ENCODE measurements at places on chromosomes 13 and 19.

- no peak for DNase-seq
Observed at GRCh38 chr19:53786744-53787143, 37.4 kb downstream of the NLRP12 start.

- peak; percentile 1 for DNase-seq
Observed at GRCh38 chr13:94345374-94346195, 133.9 kb downstream of the DCT start.

GRCh38 chr19:45200568-45200967, 22.0 kb downstream of the BLOC1S3 start:
- no peak for DNase-seq

GRCh38 chr19:49355909-49356353, 6.3 kb downstream of the TEAD2 start:
- peak; percentile 51 for DNase-seq

DNA sequence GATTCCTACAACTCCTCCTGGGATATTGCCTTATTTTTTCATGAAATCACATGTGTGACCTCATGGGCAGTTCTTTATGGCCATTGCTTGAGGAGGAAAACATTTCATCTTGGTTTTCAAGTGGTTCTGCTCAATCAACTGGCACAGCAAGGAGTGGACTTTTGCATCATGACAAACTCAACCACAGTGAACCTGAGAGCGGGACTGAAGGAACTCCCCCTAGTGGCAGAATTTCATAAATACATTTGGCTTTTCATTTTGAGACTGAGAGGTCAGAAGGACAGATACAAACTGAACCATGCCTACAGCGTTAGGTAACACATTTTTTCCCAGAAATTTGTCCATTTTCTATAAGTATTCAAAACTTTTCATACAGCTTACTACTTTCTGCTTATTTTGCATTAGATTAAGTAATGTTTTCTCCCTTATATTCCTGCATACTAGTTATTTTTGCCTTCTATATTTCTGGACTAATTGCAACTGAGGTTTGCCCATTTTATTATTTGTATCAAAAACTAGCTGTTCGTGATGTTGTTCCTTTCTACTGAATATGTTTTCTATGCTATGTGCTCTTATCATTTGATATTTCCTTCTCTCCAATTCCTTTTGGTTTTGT, 13.4 kb upstream of the SIGLEC12 start:
- DNase-seq: peak; percentile 75

DNA sequence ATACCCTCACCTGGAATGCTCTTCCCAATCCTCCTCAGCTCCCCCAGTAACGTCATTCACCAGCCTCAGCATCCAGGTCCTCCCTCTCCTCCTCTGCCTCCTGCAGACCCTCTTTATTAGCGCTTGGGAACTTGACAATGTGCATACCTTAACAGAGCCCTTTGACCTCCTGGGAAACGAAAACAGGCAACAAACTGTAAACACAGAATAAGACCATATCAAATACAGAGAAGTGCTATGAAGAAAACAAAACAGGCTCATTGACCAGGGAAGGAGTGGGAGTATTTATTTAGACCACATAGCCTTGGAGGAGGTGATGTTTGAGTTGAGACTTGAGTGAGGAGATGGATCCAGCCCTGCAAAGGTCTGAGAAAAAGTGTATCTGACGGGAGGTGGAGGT, 107.9 kb upstream of the SLC7A1 start:
- DNase-seq: no peak

- no peak for DNase-seq
Observed at GRCh38 chr19:35206855-35207254, 21.7 kb downstream of the FAM187B start.

GRCh38 chr13:108940121-108940520, 310.7 kb downstream of the MYO16 start:
- peak; percentile 64 for DNase-seq

- no peak for DNase-seq
Observed at GRCh38 chr13:20069956-20070355, 90.9 kb downstream of the GJA3 start.

DNA sequence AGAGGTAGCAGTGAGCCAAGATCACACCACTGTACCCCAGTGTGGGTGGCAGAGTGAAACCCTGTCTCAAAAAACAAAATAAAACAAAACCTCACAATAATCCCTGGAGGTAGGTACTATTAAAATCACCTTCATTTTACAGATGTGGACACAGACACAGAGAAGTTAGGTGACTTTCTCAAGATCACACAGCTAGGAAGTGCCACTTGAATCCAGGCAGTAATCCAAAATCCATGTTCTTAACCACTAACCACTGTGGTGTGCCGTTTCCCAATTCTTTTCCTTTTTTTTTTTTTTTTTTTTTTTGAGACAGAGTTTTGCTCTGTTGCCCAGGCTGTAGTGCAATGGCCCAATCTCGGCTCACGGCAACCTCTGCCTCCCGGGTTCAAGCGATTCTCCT, 9.0 kb downstream of the PPP1R14A start:
- no peak for DNase-seq

DNA sequence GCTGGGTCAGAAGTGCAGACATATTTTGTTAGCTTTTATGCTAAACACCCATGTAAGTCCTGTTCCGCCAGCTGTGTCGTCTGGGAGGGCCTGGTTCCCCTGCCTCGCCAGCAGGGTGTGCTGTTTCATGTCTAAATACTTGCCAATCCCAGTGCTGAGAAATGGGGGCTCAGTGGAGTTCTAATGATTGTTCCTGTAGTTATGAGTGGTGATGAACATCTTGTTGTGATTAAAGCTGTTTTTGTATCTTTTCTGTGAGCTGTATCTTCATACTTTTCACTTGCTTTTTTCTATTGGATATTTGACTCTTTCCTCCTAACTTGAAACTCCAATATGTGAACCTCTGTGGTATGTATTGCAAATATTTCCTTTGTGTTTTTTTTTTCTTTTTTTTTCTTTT, 32.7 kb downstream of the KDM4B start:
- DNase-seq: peak; percentile 48

- no peak for DNase-seq
Observed at GRCh38 chr13:42181381-42181953, 90.5 kb upstream of the AKAP11 start.

DNA sequence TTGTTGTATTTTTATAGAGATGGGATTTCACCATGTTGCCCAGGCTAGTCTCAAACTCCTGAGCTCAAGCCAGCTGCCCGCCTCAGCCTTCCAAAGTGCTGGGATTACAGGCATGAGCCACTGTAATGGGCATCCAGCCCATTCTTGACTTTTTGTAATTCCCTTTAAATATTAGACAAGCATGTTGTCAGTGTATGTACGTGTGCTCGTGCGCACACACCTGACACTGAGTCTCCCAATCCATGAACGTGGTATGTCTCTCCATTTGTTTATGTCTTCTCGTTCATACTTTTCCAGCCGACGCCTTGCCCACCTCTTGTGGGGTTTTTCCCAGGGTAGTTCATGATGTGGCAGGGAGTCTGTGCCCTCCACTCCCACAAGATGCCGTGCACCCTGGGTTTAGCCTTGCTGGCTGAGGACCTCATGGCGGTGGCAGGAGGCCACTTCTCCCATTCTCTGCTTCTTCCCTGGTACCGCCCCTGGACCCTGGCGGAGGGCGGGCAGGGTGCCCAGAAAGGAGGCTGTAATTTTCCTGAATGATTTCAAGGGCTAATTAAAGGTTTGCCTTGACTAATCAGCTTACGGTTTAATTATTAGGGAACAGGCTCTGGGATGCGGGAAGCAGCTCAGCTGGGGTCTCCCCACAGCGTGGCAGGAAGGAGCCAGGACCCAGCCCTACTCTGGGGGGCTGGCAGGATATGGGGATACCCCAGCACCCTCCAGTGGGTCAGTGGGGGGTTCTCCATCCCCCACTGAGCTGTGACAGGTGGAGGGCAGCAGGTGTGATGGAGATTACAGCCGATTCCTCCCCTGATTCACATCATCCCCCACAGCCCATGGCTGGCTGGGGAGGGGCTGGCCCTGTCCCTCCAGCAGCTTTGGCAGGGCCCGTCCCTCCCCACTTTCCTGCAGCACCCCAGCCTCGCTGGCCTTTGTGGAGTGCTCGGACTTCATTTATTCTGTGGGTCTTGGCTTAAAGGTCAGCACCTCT, 12.9 kb downstream of the PAK4 start:
- DNase-seq: no peak

DNA sequence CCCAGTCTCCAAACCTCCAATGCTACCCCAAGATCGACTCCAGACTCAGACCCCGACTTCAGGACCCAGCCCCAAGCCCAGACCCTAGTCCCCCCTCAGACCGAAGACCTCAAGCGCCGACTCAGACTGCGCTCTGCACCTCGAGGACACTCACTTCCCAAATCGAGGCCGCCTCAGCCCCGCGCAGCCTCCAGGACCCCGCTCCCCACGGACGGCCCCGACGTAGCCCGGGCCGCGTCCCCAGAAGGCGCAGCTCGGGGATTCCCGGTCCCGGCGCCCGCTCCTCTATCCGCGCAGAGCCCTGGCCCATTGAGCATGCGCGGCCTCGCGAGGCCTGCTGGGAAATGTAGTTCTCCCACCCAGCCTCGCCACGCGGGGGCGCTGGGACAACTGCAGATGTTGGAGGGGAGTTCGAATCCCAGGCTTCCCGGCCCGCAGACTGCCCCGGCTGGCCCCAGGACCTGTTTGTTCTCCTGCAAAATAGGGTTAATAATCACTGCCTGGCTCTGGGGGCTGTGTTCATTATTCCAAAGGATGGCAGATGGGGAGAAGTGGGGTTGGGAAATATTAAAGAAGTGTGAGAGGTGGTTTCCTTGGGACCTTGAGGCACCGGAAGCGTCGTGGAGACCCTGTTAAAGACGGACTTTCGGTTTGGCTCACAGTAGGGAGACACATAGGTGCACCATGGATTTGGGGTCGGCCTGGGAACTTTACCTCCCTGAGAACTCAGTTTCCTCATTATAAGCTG, at the start of gene APBA3:
Gene APBA3, minus strand, starts transcription at position 311 of the 748 bp plus-strand sequence. CDS start 1,428 bp downstream, outside the sequence.
- peak; percentile 94 for DNase-seq

DNA sequence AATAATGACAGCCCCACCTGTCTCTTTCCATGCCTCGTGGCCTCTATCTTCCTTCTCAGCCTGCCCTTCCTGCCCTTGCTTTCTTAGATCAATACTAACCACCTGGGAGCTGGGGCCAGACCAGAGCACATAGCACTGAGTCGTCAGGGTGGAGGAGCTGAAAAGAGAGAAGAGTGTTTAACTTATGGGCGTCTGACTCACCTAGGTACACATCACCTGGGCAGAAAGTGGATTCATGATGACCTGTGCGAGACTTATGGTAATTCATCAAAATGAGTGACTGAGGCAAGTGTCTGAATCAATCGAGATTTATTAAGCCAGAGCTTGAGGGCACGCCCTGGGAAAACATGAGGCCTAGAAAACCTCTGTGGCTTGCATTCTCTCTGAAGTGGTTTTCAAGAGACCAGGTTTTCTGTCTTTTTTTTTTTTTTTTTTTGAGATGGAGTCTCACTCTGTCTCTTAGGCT, 19.2 kb downstream of the CEACAM6 start:
- DNase-seq: no peak

- DNase-seq: no peak
Observed at GRCh38 chr13:48159826-48160225, 64.9 kb upstream of the MED4 start.

All from inflammatory macrophage (primary cell).